ENCODE measurements at places on chromosomes 6 and 20.

DNA sequence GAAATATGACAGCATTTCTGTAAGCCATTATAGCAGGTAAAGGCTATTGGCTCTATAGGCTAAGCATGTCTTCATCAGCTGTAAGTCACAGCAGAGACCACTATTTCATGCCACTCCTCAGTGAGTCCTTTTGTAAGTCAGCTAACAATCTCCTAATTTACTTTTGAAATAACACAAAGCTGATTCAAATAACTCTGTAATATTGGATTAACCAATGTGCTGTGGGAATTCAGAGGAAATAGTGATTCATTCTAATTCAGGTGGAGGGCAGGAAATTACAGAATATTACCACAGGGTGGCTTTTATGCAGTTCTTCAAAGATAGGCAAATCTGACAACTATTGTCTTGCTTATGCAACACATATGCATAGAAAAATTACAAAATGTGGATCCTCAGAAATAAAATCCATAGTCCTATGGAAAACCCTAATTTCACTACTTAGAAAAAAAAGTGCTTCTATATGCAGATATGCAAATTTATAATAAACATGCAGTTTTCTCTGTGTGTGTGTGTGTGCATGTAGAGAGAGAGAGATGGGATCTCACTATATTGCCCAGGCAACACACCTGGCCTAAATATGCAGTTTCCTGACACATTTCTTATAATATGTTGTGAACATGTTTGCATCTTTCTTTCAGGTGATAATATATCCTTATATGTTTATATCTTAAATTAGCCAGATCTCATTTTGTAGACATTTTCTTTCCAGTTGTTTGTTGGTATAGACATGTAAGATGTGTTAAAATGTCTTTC, 4.8 kb upstream of the SMIM28 start:
- DNase-seq: no peak

DNA sequence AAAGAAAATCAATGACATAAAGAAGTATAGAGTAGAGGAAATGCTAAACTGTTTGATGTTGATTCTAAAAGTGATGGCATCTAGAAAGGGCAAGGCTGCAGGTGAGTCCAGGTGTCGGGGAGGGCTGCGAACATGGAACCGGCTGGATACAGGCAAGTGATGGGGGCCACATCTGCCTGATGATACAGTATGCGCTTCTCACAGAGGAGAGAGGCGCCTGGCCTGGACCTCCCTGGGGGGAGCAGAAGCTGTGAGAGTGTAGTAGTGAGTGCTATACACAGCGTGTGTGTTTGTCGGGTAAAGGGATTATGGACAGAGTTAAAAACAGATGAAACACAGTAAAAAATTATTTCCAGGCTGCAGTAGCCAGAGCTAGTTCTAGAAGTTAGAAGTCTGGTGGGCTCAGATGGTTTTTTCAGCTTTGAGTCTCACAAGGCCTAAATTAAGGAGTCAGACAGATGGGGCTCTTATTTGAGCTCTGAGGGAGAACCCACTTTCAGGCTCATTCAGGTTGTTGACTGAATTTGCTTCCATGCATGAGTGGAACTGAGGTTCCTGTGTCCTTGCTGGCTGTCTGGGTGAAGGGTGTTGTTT, 195.8 kb upstream of the ARG1 start:
- no peak for DNase-seq

DNA sequence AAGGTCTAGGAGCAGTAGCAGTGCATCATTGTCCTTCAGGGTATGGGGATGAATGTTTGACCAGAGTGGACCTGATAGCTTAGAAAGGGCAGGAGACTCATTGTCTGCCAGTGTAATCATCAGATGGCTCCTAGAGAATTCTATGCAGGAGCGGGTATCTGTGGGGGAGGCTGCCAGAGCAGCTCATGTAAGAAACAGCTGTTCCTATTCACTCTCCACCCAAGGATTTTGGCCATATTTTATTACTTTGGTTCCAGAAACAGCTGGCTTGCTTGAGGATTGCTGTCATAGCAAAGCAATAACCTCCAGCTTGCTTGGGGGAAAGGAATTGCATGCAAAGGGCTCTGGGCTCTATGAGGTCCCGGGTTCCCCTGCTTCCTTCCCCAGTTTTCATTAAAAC, 44.1 kb downstream of the RALY start:
- no peak for DNase-seq

- no peak for DNase-seq
These were observed 62.9 kb upstream of the PIM1 start for GRCh38 chr6:37106982-37107491.

GRCh38 chr6:73929405-73929804, 233.4 kb downstream of the CD109 start:
- DNase-seq: no peak

DNA sequence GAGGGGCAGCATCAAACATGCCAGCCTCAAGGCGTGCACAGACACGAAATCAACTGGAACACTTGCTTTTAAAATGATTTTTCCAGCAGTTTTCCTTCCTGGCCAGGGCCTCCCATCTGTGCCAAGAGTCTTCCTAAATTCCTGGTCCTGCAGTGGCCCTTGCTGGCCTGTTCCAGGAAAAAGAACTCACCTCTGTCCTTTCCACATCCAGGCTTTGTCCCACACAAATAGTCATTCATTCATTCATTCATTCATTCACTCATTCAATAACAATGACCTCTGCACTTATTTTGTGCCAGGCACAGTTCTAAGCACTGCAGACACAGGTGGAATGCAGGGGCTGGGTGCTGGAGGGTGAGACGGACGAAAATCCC, 89.0 kb upstream of the CCDC167 start:
- DNase-seq: no peak

DNA sequence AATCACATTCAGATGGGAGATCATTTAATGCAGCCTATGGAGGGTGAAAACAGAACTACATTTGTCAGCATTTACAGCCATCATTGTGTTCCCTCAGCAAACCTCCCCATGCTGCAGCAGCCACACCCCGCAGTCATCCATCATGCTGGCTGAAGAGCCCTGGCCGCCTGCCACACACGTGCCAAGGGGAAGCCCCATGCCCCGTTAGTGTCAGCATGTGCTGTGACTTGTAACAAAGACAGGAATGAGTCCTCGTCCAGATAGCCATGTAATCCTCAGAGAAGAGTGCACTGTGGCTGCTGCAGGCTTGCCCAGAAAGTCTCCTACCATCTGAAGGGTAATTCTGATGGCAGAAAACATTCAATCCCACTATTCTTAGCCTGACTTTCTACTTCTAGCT, 1097.8 kb downstream of the KIF16B start:
- no peak for DNase-seq

DNA sequence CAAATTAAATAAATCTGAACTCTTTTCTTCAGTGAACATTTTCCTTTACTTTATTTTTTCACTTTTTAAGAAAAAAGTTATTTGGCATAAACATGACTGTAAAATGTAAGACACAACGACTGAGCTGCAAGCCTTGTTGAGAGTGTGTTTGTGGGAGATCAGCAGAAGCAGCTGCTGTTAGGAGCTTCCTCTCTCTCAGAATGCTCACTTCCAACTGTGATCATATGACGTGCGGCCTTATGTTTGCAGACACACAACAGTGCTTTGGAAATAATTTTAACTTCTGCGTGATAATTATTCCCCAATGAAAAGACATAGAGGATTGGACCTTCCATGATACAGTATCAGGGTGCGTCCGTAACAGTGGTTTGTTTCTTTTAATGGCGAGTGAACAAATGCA, 104.0 kb downstream of the ARHGAP18 start:
- DNase-seq: no peak

GRCh38 chr6:34025861-34026260, 120.0 kb downstream of the GRM4 start:
- no peak for DNase-seq

GRCh38 chr20:23155141-23155590, 69.0 kb upstream of the CD93 start:
- DNase-seq: no peak
